ENCODE measurements at places on chromosomes 7 and 10.

- no peak for DNase-seq
Observed at GRCh38 chr7:130356876-130357611, 12.4 kb downstream of the CPA5 start.

DNA sequence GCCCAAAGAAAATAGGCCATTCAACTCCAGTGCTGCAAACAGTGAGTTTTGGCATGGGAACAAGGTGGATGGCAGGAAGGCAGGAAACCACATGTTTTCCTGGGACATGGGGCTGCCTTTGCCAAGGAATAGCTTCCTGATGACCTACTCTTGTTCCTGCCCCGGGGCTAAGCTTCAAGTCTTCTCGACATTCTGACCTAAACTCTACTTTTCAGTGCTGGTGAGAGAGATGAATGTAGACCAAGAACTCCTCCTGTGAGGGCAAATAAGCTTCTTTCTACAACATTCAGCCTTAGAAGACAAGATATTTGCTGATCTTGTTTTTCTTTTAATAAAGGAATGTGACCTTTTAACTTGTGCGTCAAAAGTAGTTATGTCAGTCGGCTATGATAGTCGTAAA is 199.0 kb downstream of the GPR37 start:
- no peak for DNase-seq

- no peak for DNase-seq
Observed at GRCh38 chr7:30330134-30331111, 46.0 kb downstream of the ZNRF2 start.

DNA sequence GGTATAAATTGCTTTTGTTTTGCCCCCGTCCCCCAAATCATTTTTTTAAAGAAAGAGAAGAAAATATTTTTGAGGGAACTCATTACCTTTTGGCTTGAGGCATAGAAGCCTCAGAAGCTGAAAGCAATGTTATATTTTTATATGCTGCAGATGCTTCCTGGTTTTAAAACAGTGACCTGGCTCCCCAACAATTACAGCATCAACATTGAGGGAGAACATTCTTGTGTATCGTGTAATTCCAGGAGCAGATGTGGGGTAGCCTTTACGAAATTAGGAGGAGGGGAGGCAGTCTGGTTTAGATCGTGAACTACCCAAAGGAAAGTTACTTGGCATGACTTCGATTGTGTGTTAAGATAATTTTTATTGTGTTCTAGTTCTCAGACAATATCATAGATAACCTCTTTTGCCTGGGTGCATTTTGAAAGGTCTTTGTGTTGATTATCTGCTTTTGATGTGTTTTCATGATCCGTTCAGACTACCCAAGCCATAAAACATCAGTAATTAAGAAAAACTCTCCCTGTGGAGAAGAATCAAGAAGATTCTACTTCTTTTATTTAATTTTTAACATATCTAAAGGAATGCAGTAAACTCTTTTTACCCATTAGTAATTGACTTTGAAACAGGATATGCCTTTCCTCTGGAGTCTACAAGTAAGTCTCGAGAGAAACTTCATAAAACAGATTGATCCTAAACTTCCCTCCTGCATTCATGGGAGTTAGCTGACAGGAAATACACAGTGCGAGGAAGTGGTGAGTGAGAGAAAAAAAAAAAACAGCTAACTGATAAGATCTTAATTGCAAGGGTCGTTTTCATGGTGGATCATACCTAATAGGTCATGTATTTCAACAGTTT is 141.4 kb downstream of the KIAA1217 start:
- DNase-seq = no peak

- no peak for DNase-seq
Observed at GRCh38 chr7:17298840-17299482, 509 bp downstream of the AHR start.

DNA sequence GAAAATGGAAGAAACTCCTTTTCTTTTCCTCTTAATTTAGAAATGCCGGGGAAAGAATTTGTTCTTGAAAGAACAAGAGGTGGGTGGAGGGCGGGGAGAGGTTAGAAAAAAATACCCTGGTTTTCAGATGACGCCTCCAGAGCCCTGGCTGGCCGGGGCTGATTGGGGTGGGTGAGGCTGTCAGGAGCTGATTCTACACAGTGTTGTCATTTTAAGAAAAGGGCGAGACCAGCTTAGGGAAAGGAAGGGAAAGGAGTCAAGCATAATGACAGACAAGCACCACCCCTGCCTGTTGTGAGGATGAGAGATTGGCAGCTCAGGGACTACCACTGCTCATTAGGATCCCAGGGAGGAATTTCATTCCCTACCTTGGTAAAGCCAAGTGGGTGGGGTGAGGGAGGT is 9.9 kb upstream of the FAM180A start:
- no peak for DNase-seq

GRCh38 chr7:30926313-30926712 is 14.7 kb downstream of the AQP1 start:
- no peak for DNase-seq

DNA sequence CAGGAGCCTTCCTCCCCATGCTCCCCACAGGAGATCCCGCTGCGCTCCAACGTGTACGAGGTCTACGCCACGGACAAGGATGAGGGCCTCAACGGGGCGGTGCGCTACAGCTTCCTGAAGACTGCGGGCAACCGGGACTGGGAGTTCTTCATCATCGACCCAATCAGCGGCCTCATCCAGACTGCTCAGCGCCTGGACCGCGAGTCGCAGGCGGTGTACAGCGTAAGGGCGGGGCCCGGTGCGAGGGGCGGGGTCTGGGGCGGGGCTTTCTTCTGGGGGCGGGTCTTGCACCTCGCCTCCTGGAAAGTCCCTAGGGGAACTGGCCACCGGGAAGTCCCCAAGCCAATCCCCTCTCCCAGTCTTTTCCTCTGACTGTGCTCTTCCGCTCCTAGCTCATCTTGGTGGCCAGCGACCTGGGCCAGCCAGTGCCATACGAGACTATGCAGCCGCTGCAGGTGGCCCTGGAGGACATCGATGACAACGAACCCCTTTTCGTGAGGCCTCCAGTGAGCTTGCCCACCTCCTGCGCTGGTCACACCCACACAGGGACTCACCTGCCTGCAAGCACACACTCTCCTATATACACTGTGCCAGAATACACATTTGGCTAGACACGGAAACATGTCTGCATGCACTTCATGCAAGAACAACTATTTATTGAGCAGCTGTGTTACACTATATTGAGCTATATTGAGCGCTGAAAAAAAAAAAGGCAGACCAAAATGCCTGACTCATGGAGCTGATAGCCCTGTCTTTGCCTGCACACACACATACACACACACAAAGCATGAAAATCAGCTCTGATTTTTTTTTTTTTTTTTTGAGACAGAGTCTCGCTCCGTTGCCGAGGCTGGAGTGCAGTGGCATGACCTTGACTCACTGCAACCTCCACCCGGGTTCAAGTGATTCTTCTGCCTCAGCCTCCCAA is 32.7 kb upstream of the VSIR start:
- no peak for DNase-seq

- peak; percentile 86 for DNase-seq
Observed at GRCh38 chr7:70432567-70433001, 699.4 kb upstream of the GALNT17 start.

DNA sequence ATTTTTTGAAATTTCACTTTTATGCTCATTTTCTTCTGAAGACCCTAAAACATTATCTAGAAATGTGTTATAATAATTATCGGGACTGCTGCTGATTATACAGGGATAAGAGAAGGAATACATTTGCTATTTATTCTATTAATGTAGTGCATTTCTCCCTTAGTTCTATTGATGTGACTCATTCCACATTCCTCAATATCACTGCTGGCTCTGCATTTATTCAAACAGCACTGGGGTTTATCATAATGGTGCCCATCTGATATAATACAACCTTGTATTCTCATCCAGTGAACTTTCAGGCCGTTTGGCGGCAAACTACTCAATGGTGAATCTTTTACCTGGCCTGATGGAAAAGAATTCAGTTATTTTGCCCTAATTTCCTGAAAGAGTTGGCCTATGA is 7.8 kb downstream of the KCND2 start:
- DNase-seq = no peak

GRCh38 chr10:105192861-105193260 is 551.8 kb downstream of the SORCS3 start:
- no peak for DNase-seq

GRCh38 chr10:104120903-104121484 is 977 bp upstream of the SFR1 start:
- peak; percentile 94 for DNase-seq

- no peak for DNase-seq
Observed at GRCh38 chr7:99739699-99740572, 4.9 kb upstream of the CYP3A7 start.

- no peak for DNase-seq
Observed at GRCh38 chr7:26514633-26515032, 223.0 kb downstream of the SNX10 start.

DNA sequence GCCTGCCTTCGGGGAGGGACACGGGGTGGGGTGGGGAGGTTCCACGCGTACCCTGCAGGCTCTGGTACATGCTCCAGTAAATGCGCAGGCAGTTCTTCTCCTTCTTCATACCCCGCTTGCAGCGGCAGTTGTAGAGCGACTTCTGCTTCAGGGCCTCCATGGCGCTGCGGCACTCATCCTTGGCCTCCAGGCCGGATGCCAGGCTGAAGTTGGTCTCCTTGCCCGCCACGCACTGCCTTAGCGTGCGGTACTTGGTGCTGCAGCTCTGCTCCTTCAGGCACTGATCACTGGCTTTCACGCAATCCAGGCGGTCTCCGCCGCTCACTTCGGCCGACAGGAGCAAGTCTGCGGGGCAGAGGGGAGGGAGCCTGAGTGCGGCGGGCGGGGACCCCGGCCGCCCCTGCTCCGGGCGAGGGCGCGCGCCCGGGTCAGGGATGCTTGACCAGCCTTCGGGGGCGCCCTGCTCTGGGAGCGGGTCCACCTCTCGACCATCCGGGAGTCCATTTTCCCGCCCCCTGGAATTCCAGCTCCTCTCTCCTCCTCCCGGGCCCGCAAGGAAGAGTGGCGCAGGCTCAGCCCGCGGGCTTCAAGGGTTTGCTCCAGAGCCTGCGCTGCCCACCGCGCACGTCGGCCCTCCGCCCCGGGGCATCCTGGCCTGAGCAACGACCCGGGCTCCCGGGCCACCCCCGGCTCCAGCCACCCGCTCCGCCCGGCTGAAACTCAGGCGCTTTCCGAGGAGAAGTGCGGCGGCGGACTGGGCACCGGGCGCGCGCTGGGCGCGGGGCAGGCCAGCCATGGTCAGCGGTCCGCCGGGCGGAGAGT is 2.0 kb downstream of the GFRA1 start:
- no peak for DNase-seq

GRCh38 chr7:138378741-138379559 is 81.1 kb upstream of the TRIM24 start:
- DNase-seq = no peak

GRCh38 chr7:80334196-80334595 is 177.7 kb downstream of the GNAT3 start:
- DNase-seq = no peak

DNA sequence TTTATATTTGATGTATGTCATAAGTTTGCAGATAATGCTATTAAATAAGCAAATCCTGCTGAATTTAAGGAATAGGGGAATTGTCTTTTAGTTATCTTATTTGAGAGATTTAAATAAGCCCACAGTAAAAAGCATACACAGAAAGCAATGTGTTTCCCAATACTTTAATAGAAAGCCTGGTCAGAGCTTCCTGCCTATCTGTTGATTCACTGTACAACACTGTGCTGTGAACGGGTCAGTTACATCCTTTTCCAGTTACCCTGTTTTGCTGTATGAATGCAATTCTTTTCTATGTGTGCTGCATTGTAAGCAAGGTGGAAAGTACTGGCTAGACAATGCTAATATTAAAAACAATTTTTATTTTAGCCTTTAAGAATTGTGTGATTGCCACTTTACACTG is 81.2 kb downstream of the ANKRD7 start:
- no peak for DNase-seq

DNA sequence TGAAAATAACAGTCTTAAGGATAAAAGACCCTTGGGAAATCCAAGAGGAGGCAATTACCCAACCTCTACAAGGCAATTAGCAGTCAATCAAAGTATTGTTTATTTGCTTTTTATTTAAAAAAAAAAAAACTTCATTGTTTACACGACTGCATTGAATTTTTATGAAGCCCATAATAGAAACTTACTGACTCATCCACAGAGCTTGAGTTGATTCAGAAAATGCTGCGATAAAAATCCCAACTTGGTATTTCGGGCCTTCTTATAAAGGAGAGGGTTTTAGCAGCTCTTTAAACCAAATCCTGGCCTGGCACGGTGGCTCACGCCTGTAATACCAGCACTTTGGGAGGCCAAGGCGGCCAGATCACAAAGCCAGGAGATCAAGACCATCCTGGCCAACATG is 69.2 kb upstream of the PALS2 start:
- DNase-seq = no peak

GRCh38 chr7:51602376-51602775 is 285.8 kb upstream of the COBL start:
- no peak for DNase-seq

- no peak for DNase-seq
Observed at GRCh38 chr7:90788052-90788451, 191.9 kb downstream of the CDK14 start.
